ENCODE measurements at places on chromosomes 12 and 14.
A peak's percentile ranks its signal among the peaks of the same experiment; 100 is the strongest.

DNA sequence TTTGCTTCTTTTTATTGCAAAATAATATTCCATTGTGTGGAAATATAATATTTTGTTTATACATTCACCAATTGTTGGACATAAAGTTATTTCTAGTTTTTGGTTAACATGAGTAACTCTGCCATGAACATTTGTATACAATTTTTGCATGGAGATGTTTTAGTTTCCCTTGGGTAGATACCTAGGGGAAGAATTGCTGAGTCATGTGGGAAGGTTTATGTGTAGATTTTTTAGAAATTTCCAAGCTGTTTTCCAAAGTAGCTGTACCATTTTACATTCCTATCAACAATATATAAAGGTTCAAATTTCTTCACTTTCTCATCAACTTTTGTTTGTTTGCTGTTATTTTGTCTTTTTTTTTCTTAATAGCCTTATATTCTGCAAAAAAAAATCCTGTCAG, 664.7 kb upstream of the FBXO33 start:
- H3K27ac ChIP-seq = no peak overlapping the region
- no peaks in the 10 kb centered on the region for H3K4me1 ChIP-seq
- H3K4me3 ChIP-seq = no peak overlapping the region
- DNase-seq = no peak

DNA sequence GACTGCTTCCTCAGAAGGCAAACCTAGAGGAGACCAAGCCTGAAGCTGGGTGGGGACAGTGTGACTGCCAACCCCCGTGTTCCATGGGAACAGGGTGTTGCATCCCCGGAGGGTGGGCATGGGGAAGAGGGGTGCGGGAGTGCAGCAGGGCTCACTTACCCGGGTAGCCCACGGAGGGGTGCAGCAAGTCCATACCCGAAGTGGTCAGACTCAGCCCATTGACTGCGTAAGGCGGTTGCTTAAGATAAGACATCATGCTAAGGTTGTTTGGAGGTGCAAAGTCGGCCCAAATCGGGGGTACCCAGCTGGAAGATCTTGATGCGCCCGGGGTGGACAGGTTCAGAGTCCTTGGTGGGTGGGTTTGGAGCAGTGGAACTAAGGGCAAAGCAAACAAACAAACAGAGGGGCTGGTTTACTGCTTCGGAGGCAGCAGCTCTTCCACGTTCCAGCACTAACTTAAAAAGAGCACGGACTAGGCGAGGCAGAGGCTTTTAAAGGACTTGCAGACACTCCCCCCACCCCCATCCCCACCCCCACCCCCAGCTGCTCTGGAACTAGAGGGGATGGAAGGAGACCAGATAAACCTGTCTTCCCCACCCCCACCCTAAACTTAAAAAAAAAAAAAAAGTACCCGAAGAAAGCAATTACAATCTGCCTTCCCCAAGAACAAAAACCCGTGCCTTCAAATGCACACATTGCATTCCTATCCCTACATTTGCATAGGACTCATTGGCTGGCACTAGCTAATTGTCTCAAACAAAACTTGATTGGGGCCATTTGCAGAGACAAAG, 4.9 kb downstream of the OTX2 start:
- DNase-seq = no peak
- H3K36me3 ChIP-seq = no peaks in the 10 kb centered on the region
- no peak overlapping the region for H3K4me3 ChIP-seq
- no peaks in the 10 kb centered on the region for H3K4me1 ChIP-seq
- no peak overlapping the region for H3K27ac ChIP-seq

GRCh38 chr12:123148223-123148622, 2.7 kb downstream of the PITPNM2 start:
- peaks cover 8% of the 10 kb centered on the region for H3K4me1 ChIP-seq
- no peak for DNase-seq
- H3K27ac ChIP-seq = no peak overlapping the region
- no peak overlapping the region for H3K4me3 ChIP-seq

DNA sequence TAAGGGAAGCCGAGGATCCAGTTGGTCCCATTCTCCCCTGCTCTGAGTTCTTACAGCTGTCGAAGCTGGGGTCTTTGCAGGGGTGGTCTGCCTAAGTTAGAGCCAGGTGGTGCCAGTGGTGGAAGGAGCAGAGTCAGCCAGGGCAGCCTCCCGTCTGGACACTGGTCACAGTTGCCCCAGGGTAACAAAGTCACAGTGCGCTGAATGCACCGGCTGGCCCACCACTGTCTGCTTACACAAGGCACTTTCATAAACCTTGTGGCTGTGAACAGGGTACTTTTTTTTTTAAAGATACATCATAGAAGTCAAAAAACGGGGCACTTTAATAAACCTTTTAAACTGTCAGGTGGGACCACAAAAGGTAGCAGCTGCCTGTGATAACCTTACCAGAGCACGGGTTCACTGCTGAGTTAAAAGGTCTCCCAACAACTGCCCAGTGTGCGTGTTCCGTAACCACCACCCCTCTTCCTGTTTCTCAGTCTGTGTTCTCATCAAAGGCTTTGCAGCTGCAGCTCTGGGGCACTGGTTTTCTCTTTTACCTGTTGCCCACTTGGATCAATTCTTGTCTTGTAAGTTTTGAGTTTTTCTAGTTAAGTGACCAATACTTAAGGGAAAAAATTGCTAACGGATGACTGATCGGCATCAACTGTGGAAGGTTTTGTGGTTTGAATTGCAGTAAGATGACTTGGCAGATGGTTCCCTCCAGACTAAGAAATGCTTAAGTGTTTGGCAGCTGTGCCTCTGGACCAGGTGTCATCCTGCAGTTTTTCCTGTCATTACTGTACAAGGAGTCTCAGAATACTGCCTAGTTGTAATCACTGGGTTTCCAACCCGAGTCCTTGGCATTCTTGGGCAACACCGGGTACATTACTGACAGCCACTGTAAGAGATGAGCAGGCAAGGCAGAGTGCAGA, 55.9 kb downstream of the DYNC1H1 start:
- H3K36me3 ChIP-seq = peaks cover 81% of the 10 kb centered on the region
- H3K4me3 ChIP-seq = no peak overlapping the region
- H3K4me1 ChIP-seq = no peaks in the 10 kb centered on the region

DNA sequence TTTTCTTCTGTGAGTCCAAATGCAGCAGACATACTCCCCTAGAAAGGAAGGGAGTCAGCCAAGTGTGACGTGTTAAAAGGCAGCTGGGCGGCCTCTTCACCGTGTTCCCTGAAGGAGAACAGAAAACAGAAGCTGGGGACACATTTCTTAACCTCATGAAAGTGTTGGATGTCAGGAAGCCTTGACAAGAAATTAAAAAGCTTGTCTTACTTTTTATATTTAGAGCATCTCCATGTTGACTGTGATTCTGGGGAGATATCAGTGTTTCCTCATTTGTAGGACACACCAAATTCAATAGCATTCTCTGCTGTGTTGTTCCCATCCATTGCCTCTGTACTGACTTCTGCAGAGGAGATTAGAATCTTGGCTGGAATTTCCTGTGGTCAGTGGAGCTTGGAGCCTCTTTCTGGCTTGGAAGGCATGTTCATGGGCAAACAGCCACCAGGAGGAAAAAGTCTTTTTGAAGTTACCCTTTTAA, 93.7 kb downstream of the RMST start:
- H3K4me3 ChIP-seq = no peak overlapping the region
- no peak overlapping the region for H3K27ac ChIP-seq
- H3K27me3 ChIP-seq = no peaks in the 10 kb centered on the region
- DNase-seq = no peak

GRCh38 chr12:121455766-121456420, 56.0 kb downstream of the RNF34 start:
- H3K27ac ChIP-seq = no peak overlapping the region
- DNase-seq = no peak
- H3K27me3 ChIP-seq = no peaks in the 10 kb centered on the region
- no peaks in the 10 kb centered on the region for H3K4me1 ChIP-seq

DNA sequence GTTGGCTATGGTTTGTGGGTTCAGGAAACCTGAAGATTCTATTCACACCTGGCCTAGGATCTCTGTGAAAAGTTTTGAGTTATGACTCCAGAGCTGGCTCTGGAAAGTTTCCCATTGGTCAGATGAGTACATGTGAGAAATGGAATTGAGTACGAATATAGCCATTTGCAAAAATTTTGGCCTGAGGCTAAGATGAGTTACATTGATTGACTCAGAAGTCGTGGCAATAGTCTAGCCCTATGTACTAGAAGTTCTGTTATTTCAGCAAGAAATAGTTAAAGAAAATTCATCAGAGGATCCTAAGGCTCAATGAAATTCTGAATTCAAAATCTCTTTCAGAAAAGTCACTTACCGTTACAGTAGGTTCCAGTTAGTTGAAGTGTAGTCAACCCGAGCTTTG, 109.9 kb downstream of the PTCSC3 start:
- peaks cover 100% of the 10 kb centered on the region for H3K4me1 ChIP-seq
- H3K27me3 ChIP-seq = no peaks in the 10 kb centered on the region
- H3K27ac ChIP-seq = peak overlapping the region; percentile 95
- peak overlapping the region; percentile 67 for H3K4me3 ChIP-seq
- H3K36me3 ChIP-seq = peaks cover 6% of the 10 kb centered on the region

GRCh38 chr12:64706857-64707256, 52.3 kb downstream of the GNS start:
- H3K27me3 ChIP-seq = no peaks in the 10 kb centered on the region
- no peaks in the 10 kb centered on the region for H3K4me1 ChIP-seq
- peaks cover 7% of the 10 kb centered on the region for H3K36me3 ChIP-seq

DNA sequence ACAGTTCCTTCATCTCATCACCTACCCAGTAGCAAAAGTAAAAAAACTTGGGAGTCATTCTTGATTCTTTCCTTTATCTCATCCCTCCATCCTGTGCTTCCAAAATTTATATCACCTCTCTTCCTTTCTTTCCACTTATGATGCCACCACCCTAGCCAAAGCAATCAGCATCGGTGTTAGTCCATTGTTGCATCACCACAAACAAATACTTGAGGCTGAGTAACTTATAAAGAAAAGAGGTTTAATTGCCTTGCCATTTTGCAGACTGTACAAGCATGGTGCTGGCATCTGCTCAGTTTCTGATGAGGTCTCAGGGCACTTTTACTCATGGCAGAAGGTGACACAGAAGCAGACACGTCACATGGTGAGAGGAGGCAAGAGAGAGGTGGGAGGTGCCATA, 19.8 kb upstream of the CATSPERB start:
- H3K36me3 ChIP-seq = no peaks in the 10 kb centered on the region
- no peak for DNase-seq
- H3K4me3 ChIP-seq = no peak overlapping the region
- H3K4me1 ChIP-seq = no peaks in the 10 kb centered on the region
- H3K27me3 ChIP-seq = 0 out of 2 replicates have a peak, but pooled peaks cover 4% of the 10 kb centered on the region
- H3K27ac ChIP-seq = no peak overlapping the region

GRCh38 chr14:28760431-28760996, 6.1 kb upstream of the FOXG1 start:
- DNase-seq = no peak
- H3K27ac ChIP-seq = no peak overlapping the region
- H3K4me3 ChIP-seq = no peak overlapping the region
- no peaks in the 10 kb centered on the region for H3K36me3 ChIP-seq
- H3K4me1 ChIP-seq = no peaks in the 10 kb centered on the region

DNA sequence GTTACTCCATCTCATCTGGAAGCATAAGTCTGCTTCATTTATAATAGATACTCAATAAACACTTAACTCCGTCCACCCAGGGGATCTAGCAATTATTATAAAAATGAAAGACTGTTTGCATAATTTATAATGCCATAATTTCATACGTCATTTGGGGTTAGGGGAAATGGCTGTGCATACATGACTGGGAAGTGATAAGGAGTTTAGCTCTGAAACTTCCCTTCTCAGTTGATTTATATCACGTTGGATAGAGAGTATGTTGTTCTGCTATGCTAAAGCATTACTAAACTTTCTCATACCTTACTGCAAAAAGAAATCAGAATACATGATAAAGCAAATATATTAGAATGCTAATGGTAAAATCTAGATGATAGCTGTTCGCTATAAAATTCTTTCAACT, 90.4 kb upstream of the DYNC1H1 start:
- peaks cover 64% of the 10 kb centered on the region for H3K4me1 ChIP-seq
- H3K4me3 ChIP-seq = no peak overlapping the region
- H3K36me3 ChIP-seq = peaks cover 6% of the 10 kb centered on the region

DNA sequence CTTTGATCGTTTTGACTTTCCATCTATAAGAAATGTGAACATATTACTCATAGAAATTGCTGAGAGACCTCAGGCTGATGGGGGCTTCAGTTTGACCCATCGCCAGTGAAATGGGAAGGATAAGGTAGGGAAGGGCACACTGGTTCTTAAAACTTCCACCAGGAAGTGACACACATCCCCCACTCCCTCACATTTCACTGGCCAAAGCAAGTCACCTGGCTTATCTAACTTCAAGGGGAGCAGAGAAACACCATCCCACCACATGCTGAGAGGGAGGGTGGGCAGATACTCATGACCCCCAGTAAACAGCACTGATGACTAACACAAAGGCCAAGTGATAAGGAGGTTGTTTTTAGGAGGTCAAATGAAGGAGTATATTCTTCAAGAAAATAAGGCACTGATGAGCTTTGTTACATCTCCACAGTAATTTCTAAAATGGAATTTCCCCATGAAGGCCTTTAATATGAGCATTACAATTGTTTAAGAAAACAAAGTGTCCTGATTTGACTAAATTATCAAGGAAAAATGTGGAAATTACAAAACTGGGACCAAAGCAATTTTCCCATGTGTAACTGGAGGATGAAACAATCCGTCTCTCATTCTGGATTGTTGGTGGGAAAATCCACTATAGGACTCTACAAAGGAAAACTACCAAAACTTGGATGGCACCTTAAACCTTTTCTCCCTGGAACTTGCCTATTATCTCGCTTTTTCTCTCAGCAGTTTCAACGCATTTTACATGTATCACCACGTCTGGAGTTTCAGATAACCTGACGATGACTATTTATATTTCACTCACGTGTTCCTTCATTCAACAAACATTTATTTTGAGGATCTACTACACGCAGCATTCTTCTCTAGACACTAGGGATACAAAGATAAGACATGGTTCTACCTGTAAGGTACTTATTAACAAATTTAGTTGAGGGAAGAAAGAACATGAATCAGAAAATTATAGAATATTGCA, 91.8 kb upstream of the EEA1 start:
- H3K4me1 ChIP-seq = no peaks in the 10 kb centered on the region
- H3K27me3 ChIP-seq = no peaks in the 10 kb centered on the region
- H3K4me3 ChIP-seq = no peak overlapping the region
- no peak overlapping the region for H3K27ac ChIP-seq
- no peaks in the 10 kb centered on the region for H3K36me3 ChIP-seq

DNA sequence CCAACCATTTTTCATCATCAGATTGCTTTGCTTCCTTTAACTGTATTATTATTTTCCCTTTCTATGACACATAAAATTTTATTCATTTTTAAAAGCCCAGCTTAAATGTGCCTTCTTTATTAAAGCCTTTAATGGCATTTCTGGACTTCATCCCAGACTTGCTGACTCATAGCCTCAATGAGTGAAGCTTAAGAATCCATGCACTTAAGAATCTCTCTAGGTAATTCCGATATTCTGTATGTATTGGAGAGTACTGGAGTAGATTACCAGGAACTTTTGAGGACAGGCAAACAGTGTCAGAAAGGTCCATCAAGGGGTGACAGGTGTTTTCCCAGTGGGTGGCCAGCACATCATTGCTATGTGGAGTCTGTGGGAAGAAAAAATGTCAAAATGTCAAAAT, 107.9 kb downstream of the PTPRQ start:
- no peak overlapping the region for H3K4me3 ChIP-seq
- no peaks in the 10 kb centered on the region for H3K27me3 ChIP-seq
- no peak for DNase-seq
- H3K36me3 ChIP-seq = no peaks in the 10 kb centered on the region

Measured in Karpas-422 (cell line).